ENCODE measurements at places on chromosomes 3 and 15.

DNA sequence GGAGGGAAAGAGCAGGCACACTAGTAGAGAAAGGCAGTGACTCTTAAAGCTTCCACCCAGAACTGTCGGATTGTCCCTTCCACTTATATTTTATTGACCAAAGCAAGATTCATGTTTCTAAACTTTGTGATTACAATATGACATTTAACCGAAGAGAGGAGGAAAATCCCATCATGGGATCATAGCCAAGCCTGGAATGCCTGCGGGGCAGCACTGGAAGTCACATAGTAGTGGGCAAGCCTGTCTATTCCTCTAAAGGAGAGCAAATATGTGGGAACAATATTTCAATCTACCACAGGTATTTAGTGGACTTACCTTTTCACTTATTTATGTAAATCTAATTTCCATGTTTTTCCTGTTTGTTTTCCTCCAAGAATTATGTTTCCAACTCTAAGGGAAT lies 3.8 kb upstream of the TMOD3 start:
- DNase-seq: no peak

- no peak for DNase-seq
These were observed 979.0 kb downstream of the ROBO1 start for GRCh38 chr3:78788839-78789238.

DNA sequence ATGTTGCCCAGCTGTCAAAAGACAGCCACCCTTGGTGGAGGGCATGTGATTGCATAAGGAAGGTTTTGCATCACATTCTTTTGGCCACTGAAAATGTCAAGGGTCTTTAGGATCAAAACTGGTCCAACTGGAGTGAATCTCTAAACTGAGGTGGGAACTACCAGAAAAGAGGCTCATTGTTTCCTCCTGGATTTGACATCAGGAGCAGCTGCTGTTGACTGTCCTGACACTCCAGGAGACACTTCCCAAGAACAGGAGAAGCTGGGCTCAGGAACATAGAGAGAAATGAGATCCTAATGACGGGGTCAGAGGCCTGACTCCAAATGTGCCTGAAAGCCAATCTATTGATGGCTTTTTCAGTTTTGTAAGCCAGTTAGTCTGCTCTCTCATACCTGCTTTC lies 105.3 kb upstream of the LRIG1 start:
- no peak for DNase-seq

- DNase-seq: no peak
These were observed 172.0 kb downstream of the MCTP2 start for GRCh38 chr15:94403331-94403730.

DNA sequence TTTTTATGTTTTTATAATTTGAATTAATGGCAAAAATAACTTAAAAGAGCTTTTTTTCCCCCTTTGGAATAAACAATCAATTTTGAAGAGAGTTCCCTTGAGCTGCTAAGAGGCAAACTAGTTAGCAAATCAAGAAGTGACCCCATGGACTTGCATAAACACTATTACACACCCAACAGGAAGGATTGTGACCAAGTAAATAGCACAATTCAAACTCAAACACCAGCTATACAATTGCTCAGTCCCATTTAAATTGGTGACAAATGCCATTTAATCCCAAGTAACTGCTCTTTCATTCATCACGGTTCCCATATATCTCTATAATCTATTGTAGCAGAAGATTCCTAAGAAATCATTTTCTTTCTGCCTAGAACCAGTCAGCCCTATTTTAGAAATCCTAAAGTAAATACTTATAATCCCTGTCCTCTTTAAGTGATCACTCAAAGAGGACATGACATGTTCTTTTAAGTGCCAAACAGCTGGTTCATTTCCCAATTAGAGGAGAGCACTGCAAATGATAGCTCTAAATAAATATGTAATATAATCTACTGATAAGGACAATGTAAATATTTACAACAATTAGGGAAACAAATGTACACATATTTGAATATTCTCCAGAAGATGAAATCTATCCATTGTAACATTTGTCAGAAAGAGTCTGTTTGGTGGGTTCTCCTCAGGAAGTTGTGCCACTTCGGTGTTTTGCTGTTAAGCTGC lies 137.8 kb upstream of the ADAMTS9 start:
- no peak for DNase-seq

DNA sequence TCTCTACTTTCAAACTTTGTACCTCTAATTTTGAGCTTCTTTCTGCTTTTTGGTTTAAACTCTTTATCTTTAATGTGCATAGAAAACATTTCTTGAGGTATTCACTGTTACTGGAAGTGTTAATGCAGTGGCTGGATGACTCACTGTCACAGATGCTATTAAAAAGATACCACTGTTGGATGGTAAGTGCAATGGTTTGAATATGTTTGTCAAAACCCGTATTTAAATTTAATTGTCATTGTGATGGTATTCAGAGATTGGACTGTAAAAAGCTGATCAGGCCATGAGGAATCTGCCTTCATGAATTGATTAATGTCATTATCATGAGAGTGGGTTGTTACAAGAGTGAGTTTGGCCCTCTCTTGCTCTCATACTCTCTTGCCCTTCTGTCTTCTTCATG lies 70.6 kb downstream of the AP4E1 start:
- no peak for DNase-seq

DNA sequence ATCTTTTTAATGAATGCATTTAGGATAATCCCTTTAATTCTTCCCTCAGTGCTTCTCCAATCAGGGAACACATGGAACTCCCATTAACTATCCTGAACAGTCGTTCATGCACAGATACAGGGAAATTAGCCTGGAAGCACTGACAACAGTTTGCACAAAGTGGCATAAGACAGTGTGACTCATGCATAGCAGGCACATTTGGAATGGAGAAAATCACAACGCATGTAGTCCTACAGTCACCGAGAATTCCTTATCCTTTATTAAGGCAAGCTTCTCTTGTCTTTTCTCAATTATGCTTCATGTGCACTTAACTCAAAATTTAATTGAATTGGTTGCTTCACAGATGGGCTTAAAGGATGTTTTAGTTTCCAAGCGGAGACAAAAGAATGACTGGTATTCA lies 155.0 kb upstream of the CRBN start:
- no peak for DNase-seq

DNA sequence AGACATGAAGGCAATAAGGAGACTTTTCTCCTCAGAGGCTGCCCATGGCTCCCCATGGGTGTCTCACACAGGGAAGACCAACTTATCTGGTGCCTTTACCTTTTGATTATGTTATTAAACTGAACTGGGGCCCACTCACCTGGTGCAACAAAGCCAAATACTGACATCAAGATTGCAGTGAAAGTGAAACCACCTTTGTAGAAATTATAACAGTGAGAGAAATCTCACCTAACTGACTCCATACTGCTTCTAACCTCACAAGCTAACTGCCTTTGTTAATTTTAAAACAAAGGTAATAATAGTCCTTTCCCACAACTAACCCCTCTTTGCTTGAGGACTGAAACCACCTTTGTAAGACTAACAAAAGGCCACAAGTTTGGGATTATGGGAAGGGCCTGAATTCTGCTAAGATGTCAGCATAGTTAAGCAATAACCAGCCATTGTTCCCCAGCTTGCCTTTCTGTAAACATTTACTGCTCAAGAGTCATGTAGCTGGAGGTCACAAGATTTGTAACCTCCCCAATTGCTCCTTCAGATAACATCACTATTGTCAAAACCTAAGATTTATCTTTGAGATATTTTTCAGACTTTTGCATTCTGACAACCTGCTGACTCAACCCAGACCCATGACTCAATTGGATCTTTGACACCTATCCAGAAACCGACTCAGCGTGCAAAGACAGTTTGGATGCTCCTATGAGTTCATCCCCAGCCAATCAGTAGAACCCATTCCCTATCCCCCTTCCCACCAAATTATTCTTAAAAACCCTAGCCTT lies 420.3 kb upstream of the CFAP20DC start:
- DNase-seq: no peak

GRCh38 chr15:40330368-40330836 lies 6.9 kb downstream of the INAFM2 start:
- DNase-seq: no peak

GRCh38 chr15:80026310-80026709 lies 33.2 kb upstream of the ZFAND6 start:
- no peak for DNase-seq

- DNase-seq: no peak
These were observed 529.8 kb downstream of the MAGI1 start for GRCh38 chr3:65508750-65509422.

DNA sequence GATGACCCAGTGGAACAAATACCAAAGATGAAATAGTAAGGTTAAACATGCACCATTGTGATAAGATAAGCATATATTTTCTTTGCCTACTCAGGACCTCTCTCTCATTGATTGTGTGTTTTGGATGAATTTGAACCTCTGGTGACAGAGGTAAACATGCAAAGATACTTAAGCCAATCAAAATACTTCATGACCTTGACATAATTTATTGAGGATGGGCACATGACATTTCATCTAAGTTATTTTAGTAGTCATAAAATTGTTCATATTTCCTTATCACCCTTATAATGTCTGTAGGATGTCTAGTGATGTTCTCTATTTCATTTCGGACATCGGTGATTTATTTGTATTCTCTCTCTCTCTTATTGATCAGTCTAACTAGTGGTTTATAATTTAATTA lies 88.3 kb upstream of the WDR72 start:
- no peak for DNase-seq

DNA sequence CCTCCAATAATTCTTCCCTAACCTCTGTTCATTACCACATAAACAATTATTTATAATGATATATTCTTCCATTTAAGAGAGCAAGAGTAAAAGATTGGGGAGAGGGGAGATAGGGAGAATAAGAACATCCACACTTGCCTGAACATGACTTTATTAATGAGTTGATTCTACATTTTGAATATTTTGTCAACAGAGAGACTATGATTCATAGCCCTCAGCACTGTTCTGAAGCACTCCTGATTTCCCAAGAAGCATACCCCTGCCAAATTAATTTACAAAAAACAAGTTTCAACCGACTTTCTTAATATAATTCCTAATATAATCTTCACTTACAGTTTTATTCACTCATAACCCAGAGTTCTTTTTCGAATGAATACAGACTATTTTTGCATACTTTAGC lies 828.8 kb downstream of the ROBO2 start:
- no peak for DNase-seq

DNA sequence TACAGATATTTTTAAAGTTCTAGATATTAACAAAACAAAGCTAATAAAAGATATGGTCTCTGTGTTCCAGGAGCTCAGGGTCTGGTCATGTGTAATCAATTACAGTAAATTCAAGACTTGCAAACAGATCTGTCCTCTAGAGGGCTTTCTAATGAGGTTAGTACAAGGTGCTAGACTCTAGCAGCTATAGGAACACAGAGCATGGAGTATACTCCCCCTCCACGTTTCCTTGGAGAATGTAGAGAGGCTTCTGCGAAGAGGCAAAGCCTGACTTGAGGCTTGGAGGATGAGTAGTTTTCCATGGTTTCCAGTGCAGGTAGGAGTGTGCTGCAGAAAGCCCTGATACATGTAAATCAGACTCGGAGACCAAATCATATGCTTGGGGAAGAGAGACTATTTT lies 32.7 kb upstream of the DLG1 start:
- no peak for DNase-seq

DNA sequence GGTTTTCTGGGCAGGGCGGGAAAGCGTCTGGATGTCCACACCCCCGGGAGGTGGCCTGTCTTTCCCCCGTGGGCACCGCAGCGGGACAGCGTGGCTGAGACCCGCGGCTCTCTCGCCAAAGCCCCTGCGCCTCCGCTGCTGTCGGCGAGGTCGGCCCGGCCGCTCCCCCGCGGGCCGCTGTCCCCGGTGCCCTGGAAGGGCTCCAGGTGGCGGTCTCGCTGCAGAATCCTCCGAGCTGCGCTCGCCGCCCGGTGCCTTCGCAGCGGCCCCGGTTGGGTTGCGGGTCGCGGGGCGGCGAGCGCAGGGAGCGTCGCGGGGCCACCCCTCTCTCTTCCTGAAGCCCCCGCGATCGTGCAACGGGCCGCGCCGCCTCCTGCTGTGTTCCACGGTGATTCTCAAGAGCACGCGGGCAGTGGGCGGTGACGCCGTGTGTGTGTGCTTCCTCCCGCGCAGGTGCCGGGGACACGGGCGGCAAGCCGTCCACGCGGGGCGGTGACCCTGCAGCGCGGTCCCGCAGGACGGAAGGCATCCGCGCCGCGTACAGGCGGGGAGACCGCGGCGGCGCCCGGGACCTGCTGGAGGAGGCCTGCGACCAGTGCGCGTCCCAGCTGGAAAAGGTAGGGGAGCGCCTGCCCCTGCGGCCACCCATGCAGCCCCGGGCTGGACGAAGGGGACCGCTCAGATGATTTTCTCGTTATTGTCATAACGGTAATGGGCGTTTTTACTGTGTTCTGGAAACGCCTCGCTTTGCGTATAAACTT lies 54.4 kb downstream of the LRRK1 start:
- DNase-seq: no peak

- DNase-seq: no peak
These were observed 68.1 kb upstream of the PFN2 start for GRCh38 chr3:150038830-150039229.

- no peak for DNase-seq
These were observed 155.0 kb downstream of the ATP8B4 start for GRCh38 chr15:49964061-49964460.

DNA sequence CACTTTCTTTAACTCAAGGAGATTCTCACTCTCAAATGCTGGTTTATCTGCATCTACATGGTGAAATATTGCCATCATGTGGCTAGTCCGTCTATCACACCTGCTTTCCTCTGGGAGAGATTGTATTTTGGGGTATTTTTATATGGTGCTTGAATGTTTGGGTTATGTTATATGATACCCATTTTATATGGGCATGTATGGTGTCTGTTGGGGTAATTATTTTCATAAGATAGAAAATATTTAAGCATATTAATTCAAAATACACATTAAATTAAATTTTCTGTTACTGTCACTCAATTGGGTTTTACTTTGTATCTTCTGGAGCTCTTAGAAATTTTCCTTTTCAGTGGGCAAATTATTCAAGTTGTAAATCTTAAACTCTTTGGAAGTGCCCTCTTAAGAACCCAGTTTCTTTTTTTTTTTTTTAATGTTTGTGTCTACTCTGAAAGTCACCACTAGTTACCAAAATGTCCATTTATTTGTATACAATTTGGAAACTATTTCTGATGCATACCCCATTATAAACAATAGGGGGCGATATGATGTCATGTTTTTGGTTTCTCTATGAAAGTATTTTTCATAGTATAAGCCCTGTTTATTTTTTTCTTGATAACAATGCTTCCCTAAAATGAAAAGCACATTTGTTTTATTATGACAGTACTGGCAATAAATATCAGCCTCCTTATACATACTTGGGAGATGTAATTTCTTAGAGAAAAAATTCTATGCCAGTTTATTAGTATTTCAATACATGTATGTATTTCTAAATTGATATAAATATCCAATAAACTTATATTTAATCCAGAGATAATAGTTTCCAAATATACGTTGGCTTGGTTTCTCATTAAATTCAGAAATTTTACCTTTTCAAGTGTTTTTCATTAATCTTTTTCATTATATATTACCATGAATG lies 36.1 kb upstream of the PLSCR5 start:
- DNase-seq: no peak

- DNase-seq: no peak
These were observed 1.1 kb downstream of the CLCN2 start for GRCh38 chr3:184360070-184360928.

- no peak for DNase-seq
These were observed 52.9 kb downstream of the BTLA start for GRCh38 chr3:112446343-112446742.
